ENCODE measurements at places on chromosomes 16 and 17.

GRCh38 chr16:64715624-64716023 is 406.2 kb downstream of the CDH11 start:
- DNase-seq: no peak

- DNase-seq: no peak
Measured at GRCh38 chr16:81005610-81006161, 999 bp downstream of the CMC2 start.

DNA sequence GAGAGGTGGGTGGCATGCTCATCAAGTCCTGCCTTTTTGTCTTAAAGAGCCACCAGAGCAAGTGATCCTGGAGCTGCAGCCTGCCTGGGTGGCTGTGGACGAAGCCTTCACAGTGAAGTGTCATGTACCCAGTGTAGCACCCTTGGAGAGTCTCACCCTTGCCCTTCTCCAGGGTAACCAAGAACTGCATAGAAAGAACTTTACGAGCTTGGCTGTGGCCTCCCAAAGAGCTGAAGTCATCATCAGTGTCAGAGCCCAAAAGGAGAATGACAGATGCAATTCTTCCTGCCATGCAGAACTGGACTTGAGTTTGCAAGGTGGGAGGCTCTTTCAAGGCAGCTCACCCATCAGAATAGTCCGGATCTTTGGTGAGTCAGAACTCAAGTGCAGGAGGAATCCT is 14.2 kb downstream of the CSH2 start:
- no peak for DNase-seq

DNA sequence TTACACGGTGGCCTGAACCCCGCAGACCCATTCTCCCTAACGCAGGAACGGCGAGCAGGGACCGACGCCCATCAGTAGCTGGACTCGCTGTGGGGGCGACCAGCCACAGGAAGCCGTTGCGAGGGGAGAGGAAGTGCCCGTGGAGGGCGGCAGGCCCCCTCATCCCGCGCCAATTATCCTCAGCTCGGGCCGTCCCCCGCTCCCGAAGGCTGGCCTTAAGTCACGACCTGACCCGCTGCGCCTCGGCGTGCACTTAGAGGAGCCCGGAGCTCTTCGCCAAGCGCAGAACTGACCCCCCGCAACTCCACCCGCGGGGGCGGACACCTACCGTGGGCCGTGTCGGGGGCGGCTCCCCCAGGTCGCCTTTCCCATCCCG is 401 bp downstream of the ARL16 start:
- DNase-seq: no peak

DNA sequence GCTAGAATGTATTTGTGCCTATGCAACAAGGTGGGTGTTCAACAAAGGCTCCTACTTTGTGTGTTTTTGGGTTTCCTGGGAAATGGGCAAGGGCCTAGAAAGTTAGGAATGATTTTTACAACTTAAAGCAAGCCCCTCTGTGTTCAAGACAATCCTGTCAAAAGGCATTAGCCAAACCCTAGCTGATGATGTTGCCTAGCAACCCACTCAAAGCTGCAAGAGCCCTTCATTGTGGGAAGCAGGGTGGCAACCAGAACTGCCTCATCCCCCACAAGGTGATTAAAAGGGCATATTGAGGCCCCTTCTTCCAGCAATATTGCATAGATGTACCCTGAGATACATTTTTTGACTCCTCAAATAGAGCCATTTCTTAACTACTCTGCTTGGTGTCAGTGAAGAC is 16.0 kb upstream of the RASL10B start:
- no peak for DNase-seq

DNA sequence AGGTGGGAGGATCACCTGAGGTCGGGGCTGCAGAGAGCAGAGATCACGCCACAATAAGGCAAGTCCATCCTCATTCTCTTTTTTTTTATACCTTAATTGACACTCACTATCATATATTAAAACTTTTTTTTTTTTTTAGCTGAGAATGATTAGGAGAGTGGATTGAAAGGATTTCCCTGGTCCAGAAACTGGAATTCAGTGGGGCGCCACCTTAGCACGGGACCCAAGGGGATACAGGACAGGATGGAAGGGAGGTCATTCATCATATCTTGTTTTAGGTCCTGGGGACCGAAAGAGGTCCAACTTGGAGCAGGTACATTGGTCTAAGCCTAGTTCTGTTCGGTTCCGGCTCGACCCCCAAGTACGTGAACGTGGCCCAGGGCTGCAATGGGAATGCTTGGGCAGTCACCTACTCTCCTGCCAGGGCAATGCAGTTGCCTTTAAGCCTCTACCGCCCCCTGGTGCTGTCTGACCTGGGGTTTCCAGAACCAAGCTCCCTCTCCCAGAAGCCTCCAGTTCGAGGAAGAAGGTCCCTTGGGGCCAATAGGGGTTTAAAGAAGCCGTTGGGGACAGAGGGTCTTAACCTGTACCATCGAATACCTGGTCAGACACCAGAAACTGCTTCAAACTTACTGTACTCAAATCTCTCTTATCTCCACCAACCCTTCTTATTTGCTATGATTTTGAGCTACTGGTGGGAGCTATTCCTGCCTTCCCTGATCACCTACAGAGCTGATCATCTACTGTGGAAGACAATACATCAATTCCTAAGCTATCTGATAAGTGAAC is 19.9 kb upstream of the GPATCH8 start:
- peak; percentile 48 for DNase-seq

GRCh38 chr17:49013311-49014213 is 16.4 kb downstream of the IGF2BP1 start:
- DNase-seq: no peak

GRCh38 chr16:84898447-84898846 is 78.7 kb downstream of the CRISPLD2 start:
- no peak for DNase-seq

DNA sequence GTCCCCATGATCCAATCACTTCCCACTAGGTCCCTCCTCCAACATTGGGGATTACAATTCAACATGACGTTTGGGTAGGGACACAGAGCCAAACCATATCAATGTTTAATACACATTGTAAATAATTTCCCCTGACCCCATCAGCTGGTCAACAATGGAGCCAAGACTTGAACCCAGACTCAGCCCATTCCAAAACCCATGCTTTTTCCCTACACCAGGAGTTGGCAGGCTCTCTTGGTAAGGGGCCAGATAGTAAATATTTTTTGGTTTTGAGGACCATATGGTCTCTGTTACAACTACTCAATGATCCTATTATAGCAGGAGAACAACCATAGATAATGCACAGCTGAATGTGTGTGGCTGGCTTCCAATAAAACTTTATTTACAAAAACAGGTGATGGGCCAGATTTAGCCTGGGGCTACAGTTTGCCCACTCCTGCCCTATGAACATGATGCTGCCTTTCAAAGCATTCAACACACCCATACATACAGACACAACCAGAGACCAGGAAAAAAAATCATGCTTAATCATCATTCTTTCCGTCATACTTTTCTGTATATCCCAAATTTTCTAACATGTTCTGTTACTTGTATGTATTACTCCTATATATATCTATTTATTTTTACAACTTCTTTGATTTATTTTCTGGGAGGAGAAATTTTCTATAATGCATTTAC is 22.1 kb upstream of the MSI2 start:
- DNase-seq: no peak

DNA sequence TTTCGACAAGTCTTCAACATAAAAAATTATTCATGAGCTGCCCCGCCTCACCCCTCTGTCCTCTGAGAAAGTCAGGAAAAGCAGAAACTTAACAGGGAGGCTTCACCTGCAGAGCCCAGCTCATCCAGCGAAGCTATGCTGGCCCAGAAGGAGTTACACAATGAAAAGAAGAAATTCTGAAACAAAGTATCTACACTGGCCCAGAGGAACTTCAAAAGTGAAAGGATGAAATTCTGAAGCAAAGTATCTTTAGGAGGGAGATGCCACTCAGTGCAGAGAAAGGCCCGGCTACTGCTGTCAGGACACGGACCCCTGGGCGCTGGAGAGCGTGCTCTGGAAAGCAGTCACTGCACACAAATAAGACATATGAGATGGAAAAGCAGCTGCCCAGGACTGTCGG is 1.6 kb downstream of the GALNS start:
- DNase-seq: no peak

DNA sequence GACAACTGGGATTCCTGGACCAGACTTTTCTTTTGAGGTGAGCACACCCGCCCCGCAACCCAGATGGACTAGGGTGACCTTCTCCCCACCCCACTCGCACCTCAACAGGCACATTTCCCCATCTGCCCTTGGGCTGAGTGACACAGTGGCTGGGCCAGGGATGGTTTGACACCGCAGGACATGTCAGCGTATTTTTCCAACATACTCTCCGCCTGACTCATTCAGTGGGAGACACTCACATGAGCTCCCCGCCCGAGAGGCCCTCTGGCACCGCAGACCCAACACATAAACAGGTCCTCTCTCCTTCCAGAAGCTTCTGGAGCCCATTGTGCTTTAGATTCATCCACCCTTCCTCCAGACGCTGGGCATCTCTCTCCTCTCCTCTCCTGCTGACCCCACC is 69.4 kb downstream of the ZDHHC7 start:
- DNase-seq: no peak

GRCh38 chr16:71230122-71230845 is at the start of gene HYDIN:
Gene HYDIN (minus strand): TSS chr16:71230722. CDS start chr16:71186895, 43,827 bp downstream.
- DNase-seq: no peak

DNA sequence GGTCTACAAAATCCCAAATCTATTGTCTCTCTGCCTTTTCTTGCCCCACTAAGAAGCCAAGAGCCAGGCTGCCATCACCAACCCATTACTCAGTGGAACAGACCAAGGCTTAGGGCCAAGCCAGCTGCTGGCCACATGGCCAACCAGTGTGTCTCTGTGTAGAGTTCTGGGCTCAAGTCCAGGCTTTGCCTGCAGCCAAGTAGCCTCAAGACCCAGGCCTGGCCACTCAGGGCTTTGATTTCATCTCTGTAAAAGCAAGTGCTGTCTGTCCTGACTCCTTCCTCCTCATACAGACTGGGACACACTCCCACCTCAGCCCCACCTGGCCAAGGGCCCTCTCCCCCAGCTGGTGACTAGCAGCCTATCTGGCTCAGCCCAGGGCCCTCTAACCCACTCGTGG is 14.6 kb downstream of the SREBF1 start:
- DNase-seq: no peak

DNA sequence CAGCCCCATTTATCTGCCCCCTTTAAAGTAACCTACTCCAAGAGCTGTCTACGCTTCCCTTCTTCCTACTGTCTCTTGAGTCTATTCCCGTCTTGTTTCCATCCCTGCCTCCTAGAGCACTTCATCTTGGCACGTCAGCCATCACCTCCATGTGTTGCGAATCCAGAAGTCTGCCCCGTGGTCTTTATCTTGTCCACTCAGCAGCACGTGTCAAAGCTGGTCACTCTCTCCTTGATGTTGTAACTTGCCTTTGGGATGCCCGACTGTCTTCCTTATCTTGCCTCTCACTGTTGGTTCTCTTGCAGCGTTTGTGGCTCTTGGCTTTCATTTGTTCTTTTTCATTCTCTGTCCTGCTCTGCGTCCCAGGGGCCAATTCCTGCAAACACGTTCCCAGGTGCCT is 99.4 kb downstream of the PLCG2 start:
- no peak for DNase-seq

- peak; percentile 47 for DNase-seq
Measured at GRCh38 chr17:6666077-6666521, 14.5 kb downstream of the C17orf100 start.

GRCh38 chr16:76639685-76640289 is 362.6 kb downstream of the CNTNAP4 start:
- DNase-seq: no peak

GRCh38 chr17:39139161-39139511 is 12.3 kb downstream of the PLXDC1 start:
- DNase-seq: no peak

DNA sequence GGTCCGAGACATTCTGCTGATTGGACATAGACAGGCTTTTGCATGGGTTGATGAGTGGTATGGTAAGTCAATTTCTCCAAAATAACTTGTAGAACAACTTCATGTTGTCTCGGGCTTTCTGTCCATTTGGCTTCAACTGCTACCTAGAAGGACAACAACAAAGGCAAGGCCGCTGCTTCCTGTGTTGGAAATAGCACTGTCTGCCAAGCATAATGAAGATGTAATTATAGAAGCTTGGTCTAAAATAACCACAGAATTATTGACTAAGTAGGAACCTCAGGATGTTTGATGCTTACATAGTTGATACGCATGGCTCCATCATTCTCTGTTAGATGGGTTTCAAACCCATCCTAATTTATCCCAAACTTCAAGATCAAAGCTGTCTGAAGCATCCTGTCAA is 42.3 kb upstream of the NOL11 start:
- no peak for DNase-seq

DNA sequence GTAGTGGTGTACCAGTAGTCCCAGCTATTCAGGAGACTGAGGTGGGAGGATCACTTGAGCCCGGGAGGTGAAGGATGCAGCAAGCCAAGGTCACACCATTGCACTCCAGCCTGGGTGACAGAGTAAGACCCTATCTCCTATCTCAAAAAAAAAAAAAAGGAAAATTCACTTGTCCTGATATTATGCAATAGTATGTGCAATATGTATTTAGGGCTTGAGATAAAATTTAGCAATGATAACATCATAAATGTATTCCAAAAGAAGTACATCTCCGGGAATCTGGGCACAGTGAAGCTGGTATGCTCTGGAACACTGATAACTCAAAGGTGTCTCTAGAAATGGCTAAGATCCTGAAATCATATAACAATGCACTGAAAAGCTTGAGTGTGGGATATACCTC is 74.5 kb downstream of the NCOR1 start:
- no peak for DNase-seq

- DNase-seq: no peak
Measured at GRCh38 chr17:45338996-45339535, 22.2 kb upstream of the MAP3K14 start.

DNA sequence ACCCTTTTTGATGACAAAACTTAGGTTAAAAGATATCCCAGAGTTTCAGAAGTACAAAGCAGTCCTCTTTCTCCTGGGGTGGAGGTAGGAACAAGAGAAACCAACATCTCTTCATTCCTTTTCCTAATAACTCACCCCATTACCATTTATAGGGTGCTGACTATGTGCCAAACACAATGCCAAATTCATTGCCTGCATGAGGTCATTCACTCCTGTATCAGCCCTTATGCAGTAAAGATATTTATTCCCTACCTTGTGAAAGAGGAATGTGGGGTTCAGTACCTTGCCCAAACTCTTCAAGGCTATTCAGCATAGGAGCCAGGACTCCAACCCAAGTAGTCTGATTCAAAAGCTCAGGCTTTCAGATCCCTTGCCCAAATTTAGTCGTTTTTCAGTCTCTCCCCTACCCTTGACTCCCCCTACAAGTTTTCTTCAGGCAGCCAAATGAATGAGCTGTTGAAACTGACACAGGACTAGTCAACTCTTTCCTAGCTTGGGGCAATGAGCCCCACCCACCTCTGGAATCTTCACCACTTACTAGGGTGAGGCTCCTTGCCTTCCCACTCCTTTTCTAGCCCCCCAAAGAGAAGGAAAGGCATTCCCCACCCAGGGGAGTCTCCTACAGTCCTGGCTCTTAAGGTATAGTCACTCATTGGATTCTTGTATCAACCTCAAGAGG is 5.9 kb downstream of the KRT14 start:
- DNase-seq: no peak

DNA sequence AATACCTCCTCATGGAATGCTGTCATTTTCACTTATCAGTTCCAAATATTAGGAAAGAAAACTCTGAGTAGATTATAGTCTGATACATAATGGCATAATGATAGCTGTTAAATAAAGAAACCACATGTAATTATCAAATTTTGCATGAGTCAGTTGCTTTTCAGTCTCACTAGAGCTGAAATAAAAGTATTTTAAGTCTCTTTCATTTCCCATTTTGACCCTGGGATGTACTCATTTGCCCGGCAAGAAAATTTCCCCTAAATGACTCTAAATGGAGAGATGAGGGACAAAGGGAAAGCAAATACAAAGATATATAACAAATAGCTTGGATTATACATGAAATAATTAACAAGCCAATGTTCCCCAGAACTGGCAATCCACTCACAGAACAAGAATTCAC is 47.9 kb upstream of the CPHXL start:
- no peak for DNase-seq
